ENCODE measurements at places on chromosomes 7 and 10. TPM values are rescaled to one million over a fixed set of nuclear protein-coding genes. Genes with fewer than 3 reads are reported as not detected.

KCND2 gene
- total RNA-seq = not detected

PRR15 gene
- 6.3 TPM for total RNA-seq

RALA gene
- total RNA-seq = 16.8 TPM

SMKR1 gene
- not detected for total RNA-seq

UBE2D1 gene
- 12.3 TPM for total RNA-seq

RRP12 gene
- total RNA-seq = 27.3 TPM

UNCX gene
- not detected for total RNA-seq

CFAP46 gene
- total RNA-seq = 2.4 TPM

CNPY1 gene
- total RNA-seq = not detected

NPSR1 gene
- not detected for total RNA-seq

GIMAP8 gene
- total RNA-seq = 0.19 TPM

CYP2C19 gene
- total RNA-seq = not detected

TLL2 gene
- total RNA-seq = not detected

LRRC4 gene
- 0.39 TPM for total RNA-seq

RAB19 gene
- 0.15 TPM for total RNA-seq

Measured in hair follicular keratinocyte (primary cell).